Stimulated activated CD4-positive, alpha-beta T cell treated with anti-CD3 and anti-CD28 coated beads, Interleukin-15, amount 100 ng/mL, for 1 hour (primary cell): ENCODE measurements at places on chromosomes 5 and 9.

DNA sequence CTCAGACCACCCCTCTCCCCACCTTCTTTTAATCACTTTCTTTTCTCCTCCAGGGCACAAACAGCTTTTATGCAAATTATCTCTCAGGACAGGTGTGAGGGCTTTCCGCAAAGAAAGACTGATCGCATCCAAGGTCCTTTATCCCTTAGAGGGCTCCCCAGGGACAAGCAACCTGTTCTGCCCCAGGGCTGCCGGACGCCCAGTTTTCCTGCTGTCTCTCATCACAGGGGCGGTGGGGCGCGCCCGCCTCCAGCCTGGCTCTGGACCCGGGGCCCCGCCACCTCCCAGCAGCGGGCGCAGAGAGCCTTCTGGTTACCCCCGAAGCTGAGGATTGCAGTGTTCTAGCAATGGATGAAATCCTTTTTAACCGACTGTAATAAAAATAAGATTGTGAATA, 266.1 kb downstream of the CWC27 start:
- DNase-seq, result no peak

DNA sequence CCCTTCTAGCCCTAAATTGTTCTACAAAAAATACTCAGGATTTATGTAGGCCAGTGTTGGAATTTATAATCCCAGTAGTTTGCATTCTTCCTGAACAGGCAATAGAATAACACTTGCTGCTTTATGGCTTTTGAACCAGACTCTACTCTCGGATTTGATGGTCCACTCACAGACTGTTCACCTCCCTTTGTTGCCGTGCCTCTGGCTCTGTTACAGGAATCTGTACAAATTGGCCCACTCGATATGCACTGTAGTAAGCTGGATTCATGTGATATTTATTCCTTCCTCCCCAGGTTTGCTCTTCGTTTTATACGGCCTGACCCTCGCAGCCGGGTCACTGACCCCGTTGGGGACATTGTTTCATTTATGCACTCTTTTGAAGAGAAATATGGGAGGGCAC, 43.7 kb downstream of the FAF2 start:
- no peak for DNase-seq

- DNase-seq, result no peak
These were observed 266.8 kb upstream of the ACTBL2 start for GRCh38 chr5:57749396-57749795.

DNA sequence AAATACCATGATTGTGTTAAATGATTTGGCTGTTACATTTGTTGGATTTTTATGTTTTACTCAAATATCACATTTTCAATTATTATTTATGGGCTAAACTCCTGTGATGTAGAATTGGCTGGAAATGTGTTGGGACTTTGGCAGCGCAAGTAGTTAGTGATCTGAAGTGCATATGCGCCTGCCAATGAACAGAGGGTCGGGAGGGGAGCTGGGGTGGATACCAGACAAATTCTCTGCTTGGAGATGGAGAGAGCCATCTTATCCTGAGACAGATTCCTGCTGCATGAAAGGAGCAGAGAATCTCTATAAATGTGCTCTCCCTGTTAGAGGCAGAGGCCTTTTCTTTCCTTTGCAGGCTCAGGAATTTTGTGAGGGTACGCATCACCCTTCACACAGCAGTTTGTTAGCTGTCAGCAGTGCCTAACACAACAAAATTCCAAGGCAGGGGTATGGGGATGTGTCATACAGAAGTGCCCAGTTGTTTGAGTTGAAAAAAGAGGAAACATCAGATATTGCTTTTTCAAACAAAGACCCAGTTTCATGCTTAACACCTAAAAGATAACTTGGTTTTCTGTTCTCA, 489.1 kb downstream of the CSNK1G3 start:
- DNase-seq, result no peak

GRCh38 chr5:77356740-77357139, 135.4 kb downstream of the WDR41 start:
- DNase-seq, result no peak

DNA sequence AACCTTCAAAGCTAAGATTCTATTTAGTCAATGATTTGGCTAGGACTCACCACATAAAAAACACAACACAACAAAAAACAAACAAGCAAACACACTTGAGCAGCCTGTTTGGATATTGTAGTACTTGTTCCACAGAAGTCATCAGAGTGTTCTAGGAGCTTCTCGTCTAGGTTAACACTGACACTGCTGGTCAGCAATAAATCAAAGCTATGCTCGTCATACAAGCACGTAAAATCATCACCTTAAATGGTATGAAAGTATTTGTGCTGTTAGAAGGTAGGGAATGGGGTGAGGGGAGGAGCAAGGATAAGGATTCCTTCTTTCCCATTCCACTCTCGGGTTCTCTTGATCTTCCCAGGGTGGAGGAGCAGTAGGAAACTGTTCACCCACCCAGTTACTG, 88.0 kb downstream of the ARL15 start:
- DNase-seq, result no peak
